Epithelial cell of alveolus of lung (primary cell): ENCODE measurements at places on chromosomes 7 and 10. TPM values are rescaled to one million over a fixed set of nuclear protein-coding genes. Genes with fewer than 3 reads are reported as not detected.

The CDC14C gene
- total RNA-seq, result not detected in 2 replicates

The MAD1L1 gene
- total RNA-seq, result 24.4 and 35.4 TPM in 2 replicates

The SAP25 gene
- total RNA-seq, result 1.5 TPM in 1 of 2 replicates, not detected in the other

The DYDC2 gene
- total RNA-seq, result not detected in 2 replicates

The NEUROG3 gene
- total RNA-seq, result not detected in 2 replicates
